Body of pancreas (tissue), 4 donors: ENCODE measurements at places on chromosomes 13 and 19. TPM values are rescaled to one million over a fixed set of nuclear protein-coding genes. Genes with fewer than 3 reads are reported as not detected.

The RHPN2 gene
- total RNA-seq: 54.4 TPM

The MAP4K1 gene
- 2.9 TPM for total RNA-seq

DNA sequence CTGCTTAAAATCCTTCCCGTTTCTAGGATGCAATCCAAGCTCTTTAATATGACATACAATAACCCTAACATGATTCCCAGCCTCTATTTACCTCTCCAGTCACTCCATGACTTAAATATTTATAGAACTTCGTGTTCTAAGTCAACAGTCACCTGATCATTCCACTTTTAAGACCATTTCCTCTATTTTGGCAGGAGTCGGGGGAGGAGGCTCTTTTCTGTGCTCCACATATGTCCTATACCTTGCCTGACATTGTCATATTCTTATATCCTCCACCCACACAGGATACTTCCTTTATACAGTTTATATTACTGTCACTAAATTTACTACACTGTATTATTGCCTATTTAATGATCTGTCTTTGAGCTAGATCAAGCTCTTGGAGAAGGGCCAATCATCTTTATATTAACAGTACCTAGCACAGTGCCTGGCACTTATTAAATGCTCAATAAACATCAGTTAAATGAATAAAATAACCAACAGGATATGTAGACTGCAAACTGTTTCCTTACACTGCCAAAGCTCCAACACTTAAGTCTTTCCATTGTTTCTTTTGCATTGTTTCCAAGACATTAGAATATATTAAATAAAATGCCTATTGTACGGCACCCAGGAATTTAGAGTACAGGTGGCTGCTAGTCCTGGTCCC is 2.7 kb downstream of the ARGLU1 start:
- no peaks in the 10 kb centered on the region for H3K36me3 ChIP-seq
- H3K27ac ChIP-seq: no peak overlapping the region
- no peak for DNase-seq
- no peaks in the 10 kb centered on the region for H3K27me3 ChIP-seq
- no peak overlapping the region for H3K4me3 ChIP-seq

DNA sequence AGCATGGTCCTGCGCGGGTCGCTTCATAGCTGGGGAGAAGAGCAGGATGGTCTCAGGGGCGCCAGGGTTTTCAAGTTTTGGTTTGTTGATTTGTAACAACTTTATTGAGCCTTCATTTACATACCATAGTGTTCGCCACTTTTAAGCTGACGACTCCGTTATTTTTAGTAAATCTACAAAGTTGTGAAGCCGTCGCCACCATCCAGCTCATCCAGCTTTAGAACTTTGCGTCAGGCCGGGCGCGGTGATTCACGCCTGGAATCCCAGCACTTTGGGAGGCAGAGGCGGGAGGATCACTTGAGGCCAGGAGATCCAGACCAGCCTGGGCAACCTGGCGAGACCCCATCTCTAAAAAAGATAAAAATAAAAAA is 404 bp downstream of the C19orf44 start:
- H3K36me3 ChIP-seq: no peaks in the 10 kb centered on the region
- peak overlapping the region; percentile 84 for H3K4me3 ChIP-seq
- H3K4me1 ChIP-seq: peaks cover 19% of the 10 kb centered on the region
- DNase-seq: no peak
- H3K27ac ChIP-seq: no peak overlapping the region

DNA sequence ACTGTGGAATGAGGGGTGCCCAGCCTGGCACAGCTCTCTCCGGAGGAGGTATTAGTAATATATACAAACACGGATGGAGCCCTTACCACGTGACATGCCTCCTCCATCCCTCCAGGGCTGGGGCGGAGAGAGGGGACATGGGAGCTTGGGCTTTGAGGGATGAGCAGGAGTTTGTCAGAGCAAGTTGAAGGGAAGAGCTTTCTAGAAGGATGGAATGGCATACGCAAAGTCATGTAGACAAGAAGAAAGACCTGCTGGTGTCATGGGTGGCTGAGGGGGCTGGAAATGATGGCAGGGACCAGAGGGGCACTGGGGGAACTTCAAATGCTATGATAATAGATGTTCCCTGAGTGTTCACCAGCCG is 2.6 kb downstream of the MPND start:
- no peaks in the 10 kb centered on the region for H3K36me3 ChIP-seq
- peak overlapping the region; percentile 64 for H3K27ac ChIP-seq
- H3K4me3 ChIP-seq: no peak overlapping the region
- H3K4me1 ChIP-seq: peaks cover 41% of the 10 kb centered on the region
- DNase-seq: no peak
- H3K27me3 ChIP-seq: no peaks in the 10 kb centered on the region

DNA sequence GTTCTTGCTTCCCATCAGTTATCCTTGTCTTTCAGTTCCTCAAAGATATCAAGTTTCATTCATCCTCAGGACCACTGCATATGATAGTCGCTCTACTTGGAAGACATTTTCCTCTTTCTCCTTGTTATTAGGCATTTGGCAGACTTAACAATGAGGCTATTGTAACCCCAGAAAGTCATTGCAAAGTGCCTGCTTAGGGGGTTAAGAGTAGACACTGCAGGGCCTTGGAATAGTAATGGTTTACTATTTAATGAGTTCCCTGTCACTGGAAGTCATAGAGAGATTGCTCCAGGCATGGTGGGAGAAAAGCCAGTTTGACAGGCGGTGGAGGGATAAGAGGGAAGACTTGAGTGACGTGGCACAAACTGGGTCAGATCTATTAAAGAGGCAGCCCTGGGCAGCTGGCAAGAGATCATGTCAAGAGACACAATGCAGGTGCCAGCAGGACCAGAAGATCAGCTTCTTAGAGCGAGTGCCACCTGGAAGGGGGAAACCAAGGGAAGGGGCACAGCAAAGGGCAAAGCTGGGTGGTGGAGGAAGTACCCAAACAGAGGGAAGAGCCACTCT is 16.8 kb upstream of the CPB2 start:
- H3K27me3 ChIP-seq: no peaks in the 10 kb centered on the region
- H3K4me1 ChIP-seq: peaks cover 11% of the 10 kb centered on the region
- H3K36me3 ChIP-seq: no peaks in the 10 kb centered on the region
- H3K27ac ChIP-seq: no peak overlapping the region
- DNase-seq: no peak

DNA sequence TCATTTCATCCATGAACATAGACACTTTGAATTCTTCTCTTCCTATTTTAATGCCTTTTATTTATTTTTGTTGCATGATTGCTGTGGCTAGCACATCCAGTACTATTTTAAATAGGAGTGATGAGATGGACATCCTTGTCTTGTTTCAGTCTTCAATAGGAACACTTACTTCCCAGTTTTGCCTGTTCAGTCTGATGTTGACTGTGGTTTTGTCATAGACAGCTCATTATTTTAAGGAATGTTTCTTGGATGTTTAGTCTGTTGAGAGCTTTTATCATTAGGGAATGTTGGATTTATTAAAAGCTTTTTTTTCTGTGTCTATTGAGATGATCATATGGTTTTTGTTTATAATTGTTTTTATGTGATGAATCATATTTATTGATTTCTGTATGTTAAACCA is 586.6 kb downstream of the SLITRK1 start:
- H3K4me1 ChIP-seq: no peaks in the 10 kb centered on the region
- H3K36me3 ChIP-seq: no peaks in the 10 kb centered on the region
- no peak overlapping the region for H3K27ac ChIP-seq
- no peaks in the 10 kb centered on the region for H3K27me3 ChIP-seq
- no peak overlapping the region for H3K4me3 ChIP-seq

DNA sequence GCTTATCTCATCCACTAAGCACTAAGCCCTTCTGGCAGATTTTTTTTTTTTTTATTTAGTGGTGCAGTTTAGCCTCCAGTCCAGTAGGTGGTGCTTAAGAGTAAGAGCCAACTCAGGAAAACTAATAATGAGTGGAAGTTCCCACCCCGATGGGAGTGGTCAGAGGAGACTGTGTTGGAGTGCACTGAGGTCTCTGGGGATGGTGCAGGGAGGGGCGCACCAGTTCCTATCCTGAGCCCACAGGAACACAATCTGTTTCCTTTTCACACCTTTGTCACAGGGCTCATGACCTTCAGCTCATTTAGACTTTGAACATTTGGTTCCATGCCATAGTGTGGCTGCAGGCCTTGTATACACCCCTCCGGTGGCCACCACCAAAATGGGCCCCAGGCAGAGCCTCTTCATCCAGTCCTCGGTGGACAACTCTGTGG is 367.4 kb downstream of the SPRY2 start:
- H3K27ac ChIP-seq: no peak overlapping the region
- no peak for DNase-seq
- no peaks in the 10 kb centered on the region for H3K36me3 ChIP-seq
- H3K4me1 ChIP-seq: no peaks in the 10 kb centered on the region

DNA sequence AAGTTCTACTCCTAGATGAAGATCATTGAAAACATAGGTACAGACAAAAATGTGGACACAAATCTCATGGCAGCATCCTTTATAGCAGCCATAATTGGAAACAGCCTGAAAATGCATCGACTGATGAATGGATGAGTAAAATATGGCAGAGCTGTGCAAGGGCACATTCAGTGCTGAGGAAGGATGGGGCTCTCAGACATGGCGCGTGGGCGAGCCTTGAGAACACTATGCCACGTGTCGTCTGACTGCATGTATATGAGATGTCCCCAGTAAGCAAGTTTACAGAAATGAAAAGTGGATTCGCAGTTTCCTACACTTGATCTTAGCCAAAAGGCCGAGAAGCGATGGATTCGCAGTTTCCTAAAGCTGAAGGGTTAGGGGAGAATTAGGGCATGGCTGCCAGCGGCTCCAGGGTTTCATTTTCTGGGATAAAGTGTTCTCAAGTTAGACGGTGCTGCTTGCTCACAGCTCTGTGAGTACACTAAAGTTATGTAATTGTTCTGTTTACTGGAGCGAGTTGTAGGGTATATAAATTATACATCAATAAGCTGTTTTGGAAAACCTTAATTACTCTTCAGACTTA is 78.0 kb downstream of the RAB20 start:
- H3K27me3 ChIP-seq: no peaks in the 10 kb centered on the region
- no peaks in the 10 kb centered on the region for H3K4me1 ChIP-seq
- H3K27ac ChIP-seq: no peak overlapping the region
- no peak overlapping the region for H3K4me3 ChIP-seq

DNA sequence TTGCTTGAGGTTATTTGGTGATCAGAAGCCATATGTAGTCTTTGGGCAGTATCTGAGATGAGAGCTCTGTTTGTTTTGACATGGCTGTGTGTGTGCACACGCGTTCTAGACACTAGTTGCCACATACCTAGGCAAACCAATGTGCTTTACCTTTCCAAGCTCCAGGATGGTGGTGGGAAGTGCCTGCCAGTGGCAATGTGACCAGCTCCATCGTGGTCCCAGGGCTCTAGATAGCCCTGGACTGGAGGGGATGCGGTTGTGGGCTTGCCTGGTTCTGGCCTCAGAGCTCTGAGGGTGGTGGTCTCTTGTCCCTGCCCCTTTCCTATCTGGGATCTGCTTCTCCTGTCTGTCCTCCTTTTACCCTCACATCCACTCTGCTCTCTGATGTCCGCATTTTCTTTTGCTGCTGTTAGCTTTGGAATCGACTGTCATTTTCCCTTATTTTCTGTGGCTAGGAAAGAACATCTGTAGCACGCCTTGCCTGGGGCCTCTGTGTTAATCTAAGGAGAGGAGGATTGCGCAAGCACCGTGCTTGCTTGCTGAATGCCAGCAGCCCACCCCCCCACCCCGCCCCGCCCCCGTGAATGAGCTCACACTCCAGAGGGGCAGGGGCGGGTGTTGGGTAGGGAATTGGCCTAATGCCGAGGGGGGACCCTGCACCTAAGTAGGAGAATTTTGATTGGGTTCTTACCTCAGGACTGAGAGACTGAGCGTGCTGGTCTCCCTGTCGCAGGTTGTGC is 89.5 kb downstream of the ARHGEF7 start:
- H3K36me3 ChIP-seq: no peaks in the 10 kb centered on the region
- no peak overlapping the region for H3K27ac ChIP-seq
- no peaks in the 10 kb centered on the region for H3K27me3 ChIP-seq
- DNase-seq: peak; percentile 31

GRCh38 chr19:34983786-34984185 is 16.3 kb upstream of the GRAMD1A start:
- DNase-seq: no peak
- no peak overlapping the region for H3K4me3 ChIP-seq
- no peaks in the 10 kb centered on the region for H3K36me3 ChIP-seq
- H3K4me1 ChIP-seq: peaks cover 12% of the 10 kb centered on the region
- no peaks in the 10 kb centered on the region for H3K27me3 ChIP-seq
- no peak overlapping the region for H3K27ac ChIP-seq

DNA sequence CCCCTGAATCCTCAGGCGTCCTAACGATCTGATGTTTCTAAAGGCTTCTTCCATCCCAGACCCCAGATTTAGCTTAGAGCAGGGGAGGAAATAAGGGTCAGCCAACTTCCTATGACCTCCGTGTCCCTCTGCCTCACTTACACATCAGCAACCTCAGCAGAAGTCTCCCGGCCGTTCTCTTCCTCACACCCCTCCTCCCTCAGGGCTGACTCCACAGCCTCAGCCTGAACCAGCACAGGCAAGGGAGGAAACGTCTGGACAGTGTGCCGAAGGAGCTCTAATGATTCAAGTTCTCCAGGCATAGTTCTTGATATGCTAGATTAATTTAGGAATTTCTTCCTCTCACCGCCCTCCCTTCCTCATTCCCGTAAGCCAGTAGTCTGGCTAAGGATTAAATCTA is 121.4 kb downstream of the NUFIP1 start:
- no peak for DNase-seq
- H3K27me3 ChIP-seq: no peaks in the 10 kb centered on the region
- peaks cover 49% of the 10 kb centered on the region for H3K4me1 ChIP-seq
- no peak overlapping the region for H3K27ac ChIP-seq

- no peak overlapping the region for H3K4me3 ChIP-seq
- no peak overlapping the region for H3K27ac ChIP-seq
- no peaks in the 10 kb centered on the region for H3K36me3 ChIP-seq
- H3K27me3 ChIP-seq: no peaks in the 10 kb centered on the region
- H3K4me1 ChIP-seq: no peaks in the 10 kb centered on the region
- DNase-seq: peak; percentile 28
Measured at GRCh38 chr19:35317464-35318043, 11.4 kb upstream of the CD22 start.

DNA sequence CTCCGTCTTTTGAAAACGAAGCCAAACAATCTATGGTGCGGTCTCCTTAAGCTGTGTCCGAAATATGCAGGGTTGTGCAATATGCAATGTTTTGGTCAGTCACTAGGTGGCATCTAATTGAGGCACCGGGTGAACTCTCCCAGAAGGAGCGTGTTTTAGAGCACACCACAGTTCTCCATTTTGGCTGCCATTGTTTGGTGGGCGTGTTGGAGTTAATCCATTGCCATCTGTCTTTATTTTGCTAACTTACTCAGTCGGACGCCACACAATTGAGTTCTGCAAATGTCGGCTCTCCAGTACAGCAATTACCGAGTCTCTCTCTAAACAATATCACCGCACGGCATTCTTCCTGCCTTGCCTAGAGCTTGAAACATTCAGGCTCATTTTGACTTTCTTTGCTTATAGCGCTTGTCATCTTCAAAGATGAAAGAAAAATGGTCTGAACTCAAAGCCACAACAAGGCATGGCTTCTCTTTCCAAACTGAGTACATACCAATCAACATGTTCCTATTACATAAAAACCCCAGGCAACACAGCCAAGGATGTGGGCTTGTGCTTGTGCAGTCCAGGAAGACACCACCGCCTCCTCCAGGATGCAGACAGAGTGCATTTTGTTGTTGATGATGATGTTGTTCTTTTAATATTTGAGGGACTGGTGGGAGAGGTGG is 182.0 kb upstream of the SERP2 start:
- H3K4me3 ChIP-seq: no peak overlapping the region
- H3K4me1 ChIP-seq: peaks cover 10% of the 10 kb centered on the region
- H3K27me3 ChIP-seq: no peaks in the 10 kb centered on the region
- no peaks in the 10 kb centered on the region for H3K36me3 ChIP-seq
- no peak overlapping the region for H3K27ac ChIP-seq
